ENCODE measurements at places on chromosomes 5 and 9.
A peak's percentile ranks its signal among the peaks of the same experiment; 100 is the strongest.

GRCh38 chr5:38856660-38857059 is 10.8 kb downstream of the OSMR start:
- DNase-seq: no peak

GRCh38 chr9:132559711-132560110 is 22.7 kb upstream of the BARHL1 start:
- DNase-seq: no peak

DNA sequence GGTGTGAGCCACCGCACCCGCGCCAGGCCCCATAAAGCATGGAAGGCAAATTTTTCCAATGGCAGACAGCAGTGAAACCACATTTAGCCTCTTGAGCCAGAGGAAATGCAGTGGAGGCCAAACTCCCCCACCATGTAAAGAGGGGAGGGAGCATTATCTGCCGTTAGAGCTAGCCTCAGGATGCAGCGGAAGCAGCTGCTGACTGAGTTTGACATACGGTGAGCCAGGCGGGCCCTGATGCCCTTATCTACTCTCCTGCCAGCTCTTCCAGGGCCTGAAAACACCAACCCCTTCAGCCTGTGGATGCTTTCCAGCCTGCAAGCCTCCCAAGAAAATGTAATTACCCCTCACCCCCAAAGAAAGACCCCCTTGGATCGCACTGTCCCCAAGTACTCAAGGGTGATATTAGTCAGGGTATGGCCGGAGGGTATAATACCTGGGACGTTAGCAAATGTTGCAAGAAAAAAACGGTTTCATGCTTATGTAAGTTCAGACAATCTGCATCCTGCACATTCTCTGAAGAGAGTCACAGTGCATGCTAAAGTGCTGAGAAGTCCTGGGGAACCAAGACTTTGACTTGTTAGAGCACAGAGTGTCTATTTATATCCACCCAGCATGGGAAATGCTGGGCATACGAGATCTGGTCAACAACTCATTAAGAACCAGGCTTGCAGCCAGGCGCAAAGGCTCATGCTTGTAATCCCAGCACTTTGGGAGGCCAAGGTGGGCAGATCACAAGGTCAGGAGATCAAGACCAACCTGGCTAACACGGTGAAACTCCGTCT is 11.3 kb upstream of the GGTA1 start:
- no peak for DNase-seq

DNA sequence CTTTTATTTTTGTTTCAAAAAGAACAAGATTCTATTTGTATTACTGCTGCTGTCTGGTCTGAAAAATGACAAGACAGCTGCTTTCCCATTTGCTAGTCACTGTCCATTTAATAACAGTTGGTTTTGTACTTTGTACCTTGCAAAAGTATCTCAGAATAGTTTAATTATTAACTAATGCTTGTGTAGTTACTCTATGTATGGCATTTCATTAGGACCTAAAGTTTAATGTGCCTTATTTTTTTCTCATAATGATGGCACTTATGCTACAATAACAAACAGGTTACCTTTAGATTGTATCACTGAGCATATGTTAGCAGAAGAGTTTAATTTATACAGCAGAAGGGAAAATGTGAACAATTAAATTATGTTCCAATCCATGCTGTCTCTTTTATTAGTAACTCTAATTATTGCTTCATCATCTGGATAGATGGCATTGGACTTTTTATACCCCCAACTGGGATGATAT is 134.2 kb downstream of the CDH10 start:
- no peak for DNase-seq

DNA sequence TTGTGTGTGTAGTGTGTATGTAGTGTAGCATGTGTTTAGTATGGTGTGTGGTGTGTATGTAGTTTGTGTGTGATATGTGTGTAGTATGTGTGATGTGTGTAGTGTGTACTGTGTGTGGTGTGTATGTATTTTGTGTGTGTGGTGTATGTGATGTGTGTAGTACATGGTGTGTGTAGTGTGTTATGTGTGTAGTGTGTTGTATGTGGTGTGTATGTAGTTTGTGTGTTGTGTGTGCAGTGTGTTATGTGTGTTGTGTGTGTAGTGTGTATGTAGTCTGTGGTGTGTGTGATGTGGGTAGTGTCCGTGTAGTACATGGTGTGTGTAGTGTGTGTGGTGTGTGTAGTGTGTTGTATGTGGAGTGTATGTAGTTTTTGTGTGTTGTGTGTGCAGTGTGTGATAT is 40.0 kb downstream of the SYK start:
- no peak for DNase-seq

DNA sequence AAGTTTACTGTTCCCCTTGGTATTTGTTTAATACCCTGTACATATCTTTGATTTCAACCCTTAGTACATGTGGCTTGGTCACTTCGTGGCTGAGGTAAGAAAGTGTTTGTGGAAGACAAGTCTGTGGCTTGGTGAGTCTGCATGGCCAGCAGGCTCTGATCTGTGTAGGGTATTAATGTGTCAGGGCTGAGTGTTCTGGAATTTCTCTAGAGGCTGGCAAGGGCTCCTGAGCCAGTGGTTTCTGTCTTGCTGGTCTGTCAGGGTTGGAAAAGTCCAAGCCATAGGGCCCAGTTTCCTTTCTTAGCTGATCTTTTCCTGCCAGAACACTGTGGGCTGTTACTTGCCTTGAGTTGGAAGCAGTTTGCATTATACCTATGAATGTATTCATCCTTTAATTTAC is 48.0 kb upstream of the FBXL7 start:
- DNase-seq: no peak

DNA sequence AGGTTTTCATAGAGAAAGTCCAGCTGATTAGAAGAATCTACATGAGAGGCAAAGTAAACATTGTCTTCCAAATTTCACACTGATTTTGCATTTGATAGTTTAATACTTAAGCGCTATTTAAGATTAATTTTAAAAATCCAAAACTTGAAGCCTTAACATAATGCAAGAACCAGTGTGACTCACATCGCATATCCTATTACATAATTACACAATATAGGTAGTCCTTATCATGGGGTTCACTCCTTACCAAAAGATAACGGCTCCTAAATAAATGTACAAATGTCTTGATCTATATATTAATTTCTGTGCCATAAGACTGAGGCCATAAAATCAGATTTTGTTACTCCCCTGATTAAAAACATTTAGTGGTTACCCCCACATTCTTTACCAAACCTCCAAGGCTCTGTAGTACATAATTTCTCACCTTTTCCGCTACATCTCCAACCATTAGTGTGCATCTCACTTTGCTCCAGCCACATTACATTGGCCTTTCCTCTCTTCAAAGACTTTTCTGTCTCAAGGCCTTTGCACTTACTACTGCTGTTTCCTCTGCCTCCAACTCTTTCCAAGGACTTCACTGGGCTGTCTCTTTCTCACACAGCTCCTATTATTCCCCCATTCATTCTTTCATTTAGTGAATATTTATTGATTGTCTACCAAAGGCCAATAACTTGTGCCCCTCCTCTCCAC is 1.0 kb downstream of the RIOK2 start:
- no peak for DNase-seq

GRCh38 chr9:18255158-18255629 is 218.8 kb upstream of the ADAMTSL1 start:
- peak; percentile 46 for DNase-seq

DNA sequence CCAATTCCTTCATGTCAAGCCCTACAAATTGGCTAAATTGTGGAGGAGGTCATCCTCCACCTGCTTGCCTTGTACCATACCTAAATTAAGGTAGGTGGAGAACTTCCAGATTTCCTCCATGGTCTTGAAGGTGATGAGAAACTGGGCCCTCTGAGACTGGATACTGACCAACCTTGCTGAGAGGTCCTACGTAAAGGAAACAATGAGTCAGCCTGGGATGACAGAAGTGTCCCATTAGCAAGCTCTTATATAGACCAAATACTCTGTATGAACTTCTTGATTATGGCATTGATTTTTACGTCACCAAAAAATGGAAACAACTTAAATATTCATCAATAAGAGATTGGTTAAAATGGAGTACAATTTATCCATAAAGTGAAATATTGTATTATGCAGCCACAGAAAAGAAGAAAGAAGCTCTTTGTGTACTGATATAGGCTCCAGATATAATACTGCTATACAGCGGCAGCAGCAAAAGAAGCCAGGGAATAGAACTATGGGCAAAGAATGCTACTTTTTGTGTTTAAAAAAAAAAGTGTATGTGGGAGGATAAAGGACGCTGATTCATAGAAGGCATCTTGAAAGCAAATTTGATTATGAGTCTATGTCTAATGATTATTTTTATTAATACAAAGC is 18.3 kb downstream of the SH3TC2 start:
- no peak for DNase-seq

- no peak for DNase-seq
Measured at GRCh38 chr9:134624137-134624591, 17.4 kb upstream of the COL5A1 start.

- no peak for DNase-seq
Measured at GRCh38 chr5:37054391-37054790, 177.8 kb downstream of the NIPBL start.

- no peak for DNase-seq
Measured at GRCh38 chr9:15725953-15726352, 173.1 kb downstream of the CCDC171 start.

- no peak for DNase-seq
Measured at GRCh38 chr5:10446490-10446889, 4.8 kb downstream of the ROPN1L start.

GRCh38 chr9:26369093-26369492 is 523.5 kb downstream of the CAAP1 start:
- no peak for DNase-seq

GRCh38 chr5:154071799-154072413 is 33.1 kb downstream of the MFAP3 start:
- DNase-seq: no peak

GRCh38 chr9:98854266-98854665 is 46.8 kb downstream of the GALNT12 start:
- DNase-seq: no peak

DNA sequence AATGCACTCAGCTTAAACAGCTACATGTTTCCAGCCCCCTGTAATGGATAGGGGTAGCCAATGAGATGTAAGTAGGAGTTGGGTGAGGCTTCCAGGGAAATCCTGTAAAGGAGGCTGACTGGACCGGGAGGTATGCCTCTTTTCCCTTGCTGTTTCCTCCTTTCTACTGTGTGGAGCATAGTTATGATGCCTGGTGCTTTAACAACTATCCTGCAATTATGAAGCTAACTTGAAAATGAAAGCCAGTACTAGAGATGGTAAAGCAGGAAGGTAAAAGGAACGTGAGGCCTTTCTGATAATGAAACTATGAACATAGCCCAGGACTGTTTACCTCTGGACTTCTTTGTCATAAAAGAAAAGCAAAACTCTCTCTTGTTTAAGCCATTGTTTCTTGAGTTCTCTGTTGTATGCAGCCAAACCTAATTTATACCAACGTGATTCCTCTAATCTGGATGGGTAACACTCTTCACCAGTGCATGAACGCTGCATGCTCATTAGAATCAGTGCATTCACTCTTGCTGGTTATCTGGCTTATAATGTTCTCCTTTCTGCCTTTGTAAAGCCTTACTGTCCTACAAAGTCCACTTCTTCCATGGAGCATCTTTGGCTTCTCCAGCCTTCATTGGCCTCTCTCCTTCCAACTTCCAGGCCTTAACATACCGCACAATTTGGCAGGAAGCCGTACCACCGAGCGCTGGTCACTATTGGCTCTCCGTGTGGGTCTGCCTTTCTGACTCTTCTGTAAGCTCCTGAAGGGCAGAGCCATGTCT is 8.3 kb upstream of the ARHGEF28 start:
- no peak for DNase-seq

GRCh38 chr9:16268067-16268881 is 602.2 kb downstream of the BNC2 start:
- no peak for DNase-seq

- DNase-seq: no peak
Measured at GRCh38 chr9:108645520-108645919, 210.3 kb downstream of the ACTL7B start.

GRCh38 chr5:96157077-96157780 is 195.6 kb upstream of the ELL2 start:
- DNase-seq: no peak

DNA sequence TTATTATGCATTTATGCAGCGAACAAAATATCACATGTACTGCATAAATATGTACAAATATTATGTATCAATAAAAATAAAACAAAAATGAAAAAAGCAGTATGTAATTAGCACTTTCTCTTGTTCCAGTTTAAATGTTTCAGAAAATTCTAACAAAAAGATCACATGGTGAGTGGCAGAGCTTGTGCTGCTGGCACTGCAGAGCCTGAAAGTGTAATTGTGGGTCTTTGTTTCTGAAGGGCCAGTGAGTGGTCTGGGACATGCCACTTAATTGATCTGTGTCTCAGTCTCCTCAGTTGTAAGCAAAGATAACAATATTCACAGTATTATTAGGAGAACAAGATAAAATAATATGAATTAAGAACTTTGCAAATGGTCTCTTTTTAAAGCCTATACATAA is 39.5 kb upstream of the RAI14 start:
- DNase-seq: no peak

GRCh38 chr5:150497274-150497988 is 10.5 kb upstream of the NDST1 start:
- DNase-seq: no peak

DNA sequence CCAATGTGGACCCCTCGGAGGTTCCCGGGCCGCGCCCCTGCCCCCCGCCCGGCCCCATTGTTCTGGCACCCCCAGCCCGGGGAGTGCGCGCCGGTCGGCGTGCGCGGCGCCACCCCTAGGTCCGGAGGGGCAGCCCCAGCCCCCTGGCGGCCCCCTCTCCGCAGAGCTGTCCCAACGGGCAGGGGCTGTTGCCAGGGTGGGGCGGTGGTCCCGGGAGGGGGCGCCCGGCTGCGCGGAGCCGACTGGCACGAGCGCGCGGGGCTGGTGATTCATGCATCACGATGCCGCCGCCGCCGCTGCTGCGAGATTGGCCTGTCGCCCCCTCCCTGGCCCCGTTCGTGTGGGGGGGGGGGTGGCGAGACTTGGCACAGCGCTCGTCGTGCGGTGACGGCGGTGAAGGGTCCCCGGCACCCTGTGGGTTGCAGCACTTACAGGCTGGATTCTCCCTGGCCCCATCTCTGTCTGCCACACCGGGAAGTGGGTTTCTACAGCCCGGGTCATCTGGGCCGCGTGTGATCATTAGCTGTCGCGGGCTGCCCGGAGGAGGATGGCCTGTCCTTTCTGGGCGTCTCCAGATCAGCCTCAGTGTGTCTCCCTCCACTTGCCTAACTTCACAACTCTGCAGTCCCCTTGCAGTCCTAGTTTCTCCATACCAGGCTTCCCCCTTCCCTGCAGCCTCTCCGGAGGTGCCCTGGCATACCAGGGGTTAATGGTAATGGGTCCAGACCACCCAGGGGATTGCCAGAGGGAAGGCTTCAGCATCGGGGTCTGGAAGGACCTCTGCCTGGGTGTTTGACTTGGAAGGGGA is 858 bp downstream of the NCS1 start:
- DNase-seq: peak; percentile 47

DNA sequence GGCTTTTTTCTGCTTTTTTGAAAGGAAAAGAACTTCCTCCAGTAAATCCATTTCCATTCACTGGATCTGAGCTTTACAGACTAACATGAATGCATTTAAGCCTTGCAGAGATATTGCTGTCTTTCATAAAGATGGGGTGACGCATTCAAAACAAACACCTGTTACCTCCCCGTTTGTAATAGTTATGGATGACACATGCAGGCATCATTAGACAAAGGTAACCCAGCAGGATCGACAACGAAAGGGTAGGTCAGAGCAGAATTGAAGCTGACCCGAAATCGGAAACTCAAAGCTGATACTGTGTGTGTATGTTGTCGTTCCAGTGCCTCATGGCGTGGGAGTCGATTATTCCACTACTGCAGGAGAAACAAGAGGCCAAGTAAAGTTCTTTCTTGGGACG is 22.2 kb downstream of the SLC46A2 start:
- no peak for DNase-seq

- DNase-seq: no peak
Measured at GRCh38 chr9:79742110-79742721, 170.5 kb downstream of the TLE4 start.
